OCI-LY7 (cell line): ENCODE measurements at places on chromosomes 2 and 18.

- no peak for DNase-seq
These were observed 119.5 kb downstream of the LRRTM1 start for GRCh38 chr2:80185091-80185490.

DNA sequence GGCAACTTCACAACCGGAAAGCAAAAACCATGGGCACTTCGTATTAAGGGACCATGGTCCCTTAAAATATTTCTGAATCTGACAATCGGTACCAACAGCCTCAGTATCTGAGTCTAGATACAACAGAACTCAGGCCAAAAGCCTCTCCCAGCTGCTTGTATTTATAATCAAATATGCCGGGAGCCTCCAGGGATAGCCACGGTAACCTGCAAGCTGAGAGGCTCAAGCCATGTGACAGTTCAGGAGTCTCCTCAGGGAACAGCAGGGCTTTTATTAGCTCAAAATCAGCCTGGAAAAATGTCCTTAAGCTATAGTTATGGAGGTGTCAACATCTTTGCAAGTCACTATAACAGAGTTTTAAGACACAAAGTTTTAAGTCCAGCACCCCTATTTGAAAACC, 352.8 kb upstream of the GYPC start:
- DNase-seq: no peak

DNA sequence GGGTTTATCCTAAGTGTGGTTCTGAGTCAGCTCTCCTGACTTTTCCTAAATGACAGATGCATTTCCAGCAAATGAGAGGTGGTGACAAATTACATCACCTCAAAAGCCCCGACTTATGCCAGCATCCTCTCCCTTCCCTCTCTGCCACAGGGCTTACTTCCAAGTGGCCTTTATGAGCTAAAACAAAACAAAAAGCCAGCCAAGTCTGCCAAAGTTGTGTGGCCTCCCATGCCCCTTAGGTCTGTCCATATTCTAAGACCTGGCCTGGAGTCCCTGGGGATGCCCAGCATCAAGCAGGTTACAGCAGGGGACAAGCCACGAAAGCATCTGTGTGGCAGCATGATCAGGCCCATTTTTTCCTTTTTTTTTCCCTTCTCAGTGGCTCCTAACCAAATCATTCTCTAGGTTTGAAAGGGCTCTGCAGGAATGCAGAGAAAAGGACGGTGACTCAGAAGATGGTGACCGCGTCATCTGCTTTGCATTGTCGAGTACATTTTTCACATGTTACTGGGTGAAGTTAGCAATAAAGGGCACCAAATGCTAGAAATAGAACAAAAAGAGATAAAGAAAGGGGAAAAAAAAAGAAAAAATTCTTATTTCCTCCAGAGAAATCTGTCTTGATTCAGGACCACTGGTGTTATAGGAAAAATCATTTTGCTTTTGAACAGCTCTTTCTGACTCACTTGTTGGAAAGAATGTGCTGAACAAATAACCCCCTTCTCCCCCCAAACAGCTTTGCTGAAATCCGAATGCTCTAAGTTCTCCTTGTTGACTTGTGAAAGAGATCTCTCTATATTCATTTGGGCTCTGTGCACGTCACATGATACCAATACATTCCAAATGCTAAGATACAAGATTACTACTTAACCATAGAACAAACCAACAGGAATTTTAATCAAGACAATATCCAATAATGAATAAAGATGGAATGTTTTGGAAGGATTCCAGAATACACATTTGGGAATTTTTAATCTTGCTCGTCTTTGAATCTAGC, 178.7 kb downstream of the EN1 start:
- DNase-seq: no peak

DNA sequence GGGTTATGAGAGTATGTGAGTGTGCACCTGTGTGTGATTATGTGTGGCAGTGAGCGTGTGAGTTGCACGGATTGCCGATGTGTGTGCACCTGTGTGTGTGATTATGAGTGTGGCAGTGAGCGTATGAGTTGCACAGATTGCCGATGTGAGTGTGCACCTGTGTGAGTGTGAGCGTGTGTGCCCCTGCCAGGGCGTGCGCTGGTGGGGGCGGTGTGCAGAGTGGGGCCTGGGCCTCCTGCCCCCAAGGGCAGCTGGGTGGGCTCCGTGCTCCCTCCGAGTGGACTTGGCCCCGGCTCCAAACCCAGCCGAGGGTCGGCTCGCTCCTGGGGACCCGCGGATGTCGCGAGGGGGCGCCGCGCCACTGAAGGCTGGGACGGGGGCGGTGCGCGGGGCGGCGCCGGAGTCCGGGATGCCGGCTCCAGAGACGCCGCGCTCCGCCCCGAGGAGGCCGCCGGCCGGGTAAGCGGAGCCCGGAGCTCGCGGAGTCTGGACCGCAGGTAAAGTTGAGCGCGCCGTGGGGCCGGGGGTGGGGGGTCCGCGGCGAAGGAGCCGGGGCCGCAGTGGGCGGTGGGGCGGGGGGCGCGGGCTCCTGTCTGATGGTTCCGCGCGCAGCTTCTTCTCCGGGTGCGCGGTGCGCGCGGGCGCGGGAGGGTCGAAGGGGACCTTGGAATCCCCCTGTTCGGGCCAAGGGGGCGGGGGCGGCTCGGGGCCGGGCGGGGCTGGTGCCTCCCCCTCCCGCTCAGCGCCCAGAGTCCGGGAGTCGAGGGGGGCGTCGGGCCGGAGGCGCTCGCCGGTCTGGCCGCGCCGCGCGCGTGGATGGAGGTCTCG, at the start of gene KCNG2:
Gene KCNG2 (plus strand): TSS at position 421 of the 828 bp plus-strand sequence. CDS start 65,730 bp downstream, outside the sequence.
- DNase-seq: no peak

DNA sequence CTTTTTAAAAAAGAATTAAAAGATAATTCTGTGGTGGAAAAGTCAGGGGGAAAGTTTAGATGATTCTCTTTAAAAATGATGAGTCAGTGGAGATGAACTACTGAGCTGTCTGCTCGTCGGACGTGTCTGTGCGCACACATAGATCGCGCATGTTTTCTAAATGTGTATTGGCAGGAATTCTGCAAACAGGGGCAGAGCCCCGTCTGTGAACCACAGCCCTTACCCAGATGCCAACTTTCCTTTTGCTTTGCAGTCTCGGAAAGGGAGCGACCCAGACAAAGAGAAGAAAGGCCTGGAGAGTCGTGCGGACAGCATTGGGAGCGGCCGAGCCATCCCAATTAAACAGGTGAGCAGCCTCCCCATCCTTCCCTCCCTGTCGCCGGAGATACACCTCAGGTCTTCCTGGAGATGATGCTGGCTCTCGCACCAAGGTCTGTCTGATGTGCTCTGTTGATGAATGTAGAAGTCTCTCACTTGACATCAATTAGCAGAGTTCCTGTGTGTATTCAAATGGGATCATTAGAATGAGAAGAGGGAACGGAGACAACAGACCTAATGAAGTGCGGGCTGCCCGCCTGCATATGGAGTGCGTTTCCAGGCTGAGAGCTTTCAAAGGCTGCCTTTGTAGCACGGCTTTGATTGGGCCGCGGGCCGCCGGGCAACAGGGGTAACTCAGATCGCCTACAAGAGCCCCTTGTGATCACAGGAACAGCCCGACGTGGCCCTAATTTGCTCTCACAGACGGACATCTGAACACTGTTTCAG, 313.3 kb downstream of the AGAP1 start:
- no peak for DNase-seq

DNA sequence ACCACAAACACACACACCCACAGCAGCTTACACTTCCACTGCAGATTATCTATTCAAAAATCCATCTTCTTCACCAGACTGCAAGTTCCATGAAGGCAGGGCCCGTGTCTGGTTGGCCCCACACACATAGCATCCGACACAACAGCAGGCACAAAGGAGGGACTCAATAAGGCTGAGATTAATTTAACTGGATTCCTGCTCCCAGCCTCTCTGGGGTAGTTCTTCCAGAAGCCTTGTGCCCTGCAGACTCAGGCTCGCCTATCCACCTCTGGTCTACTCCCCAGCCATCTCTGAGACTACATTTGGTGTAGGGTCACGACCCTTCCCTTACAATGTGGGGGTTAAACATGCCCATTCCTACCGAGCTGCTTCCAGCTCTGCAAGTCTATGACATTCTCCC, 57.7 kb downstream of the TRABD2A start:
- DNase-seq: no peak

DNA sequence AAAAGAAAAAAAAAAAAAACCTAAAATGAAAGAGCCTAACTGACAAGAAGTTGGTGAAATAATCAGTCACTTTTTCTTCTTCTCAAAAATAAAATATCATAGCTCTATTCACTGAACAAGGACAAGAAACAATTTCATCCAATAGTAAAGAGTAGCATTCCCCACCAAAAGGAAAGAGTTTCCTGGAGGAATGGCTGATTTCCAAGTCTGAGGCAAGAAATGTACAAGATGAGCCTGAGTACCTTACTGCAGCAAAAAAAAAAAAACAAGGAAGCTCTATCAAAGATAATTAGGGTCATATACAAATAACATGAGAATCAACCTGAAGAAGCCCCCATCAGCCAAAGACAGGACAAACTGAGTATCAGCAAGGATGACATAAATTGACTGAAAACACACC, 11.5 kb downstream of the ROCK1 start:
- DNase-seq: no peak

- DNase-seq: no peak
These were observed 88.4 kb downstream of the MEP1B start for GRCh38 chr18:32278177-32278799.

DNA sequence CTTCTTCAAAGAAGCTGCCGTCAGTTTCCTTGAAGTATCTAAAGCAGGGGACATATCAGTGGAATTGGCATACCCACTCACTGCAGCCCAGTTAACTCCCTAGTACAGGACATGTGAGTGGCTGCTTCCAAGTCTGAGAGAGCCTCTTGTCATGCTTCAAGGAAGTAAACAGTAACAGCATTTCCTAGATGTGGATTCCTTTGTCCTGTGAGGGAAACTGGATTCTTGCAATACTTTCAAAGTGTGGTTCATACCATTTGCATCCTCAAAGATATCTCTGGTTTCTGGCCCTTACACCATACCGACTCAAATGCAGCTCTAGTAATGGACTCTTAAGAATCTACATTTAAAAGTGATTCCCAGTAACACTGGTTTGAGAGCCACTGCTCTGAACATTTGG, 87.2 kb downstream of the ESCO1 start:
- DNase-seq: no peak

DNA sequence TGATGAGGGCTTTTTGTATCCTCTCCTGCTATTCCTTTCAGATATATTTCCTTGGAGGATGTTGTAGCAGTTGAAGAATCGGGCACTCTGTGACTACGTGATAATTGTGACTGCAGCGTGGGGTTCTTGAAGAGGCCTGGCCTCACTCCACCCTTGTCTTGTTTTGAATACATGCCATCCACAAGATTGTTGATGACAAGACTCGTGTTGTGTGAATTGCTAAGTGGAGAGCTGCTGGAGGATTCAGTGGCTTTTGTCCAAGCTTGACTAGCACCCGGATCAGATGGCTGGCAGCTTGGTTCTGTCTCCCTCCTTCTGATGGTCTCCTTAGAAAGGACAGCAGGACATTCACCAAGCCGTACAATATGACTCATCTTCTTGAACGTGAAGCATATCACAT, 146.9 kb downstream of the DAW1 start:
- no peak for DNase-seq

DNA sequence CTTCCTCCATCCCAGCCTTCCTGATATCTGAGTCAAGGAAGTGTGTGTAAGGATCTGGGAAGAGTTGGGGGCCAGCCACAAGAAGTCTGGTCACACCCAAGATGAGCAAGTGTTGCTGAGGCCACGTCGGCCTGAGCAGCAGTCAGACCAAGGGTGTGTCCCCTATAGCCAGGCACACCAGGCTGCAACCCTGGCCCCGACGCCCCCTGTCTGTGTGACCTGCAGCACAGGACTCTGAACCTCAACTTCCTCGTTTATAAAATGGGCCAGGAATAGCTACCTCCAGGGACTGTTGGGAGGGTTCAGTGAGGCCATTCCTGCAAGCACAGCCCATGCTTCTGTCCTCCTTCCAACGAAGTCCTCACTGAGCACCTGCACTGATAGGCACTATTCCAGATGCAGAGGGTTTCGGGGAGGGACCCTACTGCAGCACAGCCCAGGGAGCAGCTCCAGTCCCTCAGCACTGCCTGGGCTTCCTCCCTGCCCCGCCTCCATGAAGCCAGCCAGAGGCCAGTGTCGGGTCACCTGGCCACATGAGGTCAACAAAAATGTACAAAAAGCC, 13.3 kb downstream of the LIMS2 start:
- DNase-seq: no peak

DNA sequence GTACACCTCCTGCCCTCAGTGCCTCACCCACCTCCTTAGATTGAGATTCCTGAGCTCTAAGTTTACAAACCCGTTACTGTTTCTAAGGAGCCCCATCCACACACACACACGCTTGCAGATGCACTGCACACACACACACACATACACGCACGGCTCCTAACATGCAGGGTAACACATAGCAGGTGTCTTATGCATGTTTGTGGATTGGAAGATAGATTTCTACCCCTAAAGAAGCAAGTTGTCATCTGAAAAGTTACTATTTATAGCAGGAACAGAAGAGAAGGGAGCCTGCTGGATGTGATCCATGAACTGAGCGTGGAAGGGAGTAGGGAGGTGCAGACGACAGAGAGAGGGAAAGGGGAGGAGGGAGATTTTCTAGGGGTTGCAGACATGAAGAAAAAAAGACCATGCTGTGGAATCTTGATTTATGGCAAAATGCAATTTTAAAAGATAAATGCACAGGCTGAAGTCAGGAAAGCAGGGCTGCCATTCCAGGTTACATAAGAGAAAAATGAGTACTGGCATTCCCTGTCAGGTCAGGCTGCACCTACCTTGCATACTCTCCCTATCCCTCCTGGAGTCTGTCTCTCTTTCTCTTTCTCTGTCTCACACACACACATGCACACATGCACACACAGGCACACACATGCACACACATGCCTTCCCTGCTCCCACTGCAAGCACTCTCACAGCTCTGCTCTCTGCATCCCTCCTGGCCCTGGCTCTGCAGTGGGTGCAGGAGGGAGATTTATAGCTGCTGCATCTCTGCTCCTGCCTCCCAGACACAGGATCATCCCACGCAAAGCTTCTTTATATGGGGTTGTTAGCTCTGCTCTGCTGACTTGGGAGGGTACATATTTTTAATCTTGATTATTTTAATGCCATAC, 192.6 kb upstream of the MYT1L start:
- DNase-seq: no peak

DNA sequence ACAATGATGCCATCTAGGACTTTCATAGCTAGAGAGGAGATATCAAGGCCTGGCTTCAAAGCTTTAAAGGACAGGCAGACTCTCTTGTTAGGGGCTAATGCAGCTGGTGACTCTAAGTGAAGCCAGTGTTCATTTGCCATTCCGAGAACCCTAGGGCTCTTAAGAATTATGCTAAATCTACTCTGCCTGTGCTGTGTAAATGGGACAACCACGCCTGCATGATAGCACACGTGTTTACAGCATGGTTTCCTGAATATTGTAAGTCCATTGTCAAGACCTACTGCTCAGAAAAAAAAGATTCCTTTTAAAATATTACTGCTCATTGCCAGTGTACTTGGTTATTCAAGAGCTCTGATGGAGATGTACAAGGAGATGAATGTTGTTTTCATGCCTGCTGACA, 188.4 kb downstream of the SEPTIN10 start:
- DNase-seq: no peak

GRCh38 chr2:42327125-42327524, 33.9 kb downstream of the COX7A2L start:
- no peak for DNase-seq

- DNase-seq: no peak
These were observed 9.9 kb downstream of the EPHA4 start for GRCh38 chr2:221562226-221562625.
